ENCODE measurements at places on chromosomes 12 and 14. TPM values are rescaled to one million over a fixed set of nuclear protein-coding genes. Genes with fewer than 3 reads are reported as not detected.

- DNase-seq: no peak
Observed at GRCh38 chr14:98931126-98931525, 340.9 kb downstream of the BCL11B start.

- no peak for DNase-seq
Observed at GRCh38 chr14:22888662-22889061, 5.6 kb downstream of the REM2 start.

- DNase-seq: peak; percentile 26
Observed at GRCh38 chr14:63852271-63852816, 460 bp upstream of the SYNE2 start.

DNA sequence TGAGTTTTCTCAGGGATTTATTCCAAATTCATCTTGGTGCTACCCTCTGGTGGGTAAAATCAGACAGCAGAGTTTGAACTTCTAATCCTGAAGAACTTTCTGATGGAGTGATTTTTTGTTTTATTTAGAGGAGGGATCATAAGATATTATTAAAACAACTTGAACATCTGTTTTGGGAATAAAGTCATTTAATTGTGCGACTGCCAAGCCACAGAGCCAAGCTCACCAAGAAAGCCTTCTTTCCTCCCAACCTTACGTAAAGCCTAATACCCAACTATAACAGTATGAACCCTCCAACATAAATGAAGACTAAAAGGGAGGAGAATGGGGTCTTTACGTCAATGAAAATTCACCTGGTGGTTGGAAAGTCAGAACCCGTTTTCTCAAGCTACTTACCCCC, 205.5 kb upstream of the IGF1 start:
- no peak for DNase-seq

Gene RTN1
- total RNA-seq: 9.0 TPM

GRCh38 chr12:75589801-75590200, 78.4 kb upstream of the KRR1 start:
- peak; percentile 34 for DNase-seq

- DNase-seq: no peak
Observed at GRCh38 chr12:108766294-108766693, 35.0 kb upstream of the CORO1C start.

- DNase-seq: no peak
Observed at GRCh38 chr14:54577977-54578376, 11.0 kb downstream of the SAMD4A start.

GRCh38 chr14:97866195-97866594, 1069.0 kb downstream of the VRK1 start:
- no peak for DNase-seq

- no peak for DNase-seq
Observed at GRCh38 chr14:49893309-49894213, 679 bp downstream of the ARF6 start.

- no peak for DNase-seq
Observed at GRCh38 chr14:77120771-77121743, 20.5 kb downstream of the ZDHHC22 start.

Gene KLRC1
- total RNA-seq: 0.49 TPM

DNA sequence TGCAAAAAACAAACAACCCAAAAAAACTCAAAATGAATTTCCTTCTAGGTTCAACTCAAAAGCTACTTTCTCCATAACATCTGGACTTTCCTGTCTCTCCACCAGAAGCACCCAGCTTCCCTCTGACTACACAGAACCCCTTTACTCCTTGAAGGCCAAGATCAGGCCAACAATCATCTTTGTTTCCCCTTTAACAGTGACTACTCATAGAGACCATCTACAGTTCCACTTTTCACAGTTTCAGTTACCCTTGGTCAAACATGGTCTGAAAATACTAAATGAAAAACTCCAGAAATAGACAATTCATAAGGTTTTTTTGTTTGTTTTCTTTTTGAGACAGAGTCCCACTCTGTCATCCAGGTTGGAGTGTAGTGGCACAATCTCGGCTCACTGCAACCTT, 11.8 kb downstream of the GCH1 start:
- no peak for DNase-seq

DNA sequence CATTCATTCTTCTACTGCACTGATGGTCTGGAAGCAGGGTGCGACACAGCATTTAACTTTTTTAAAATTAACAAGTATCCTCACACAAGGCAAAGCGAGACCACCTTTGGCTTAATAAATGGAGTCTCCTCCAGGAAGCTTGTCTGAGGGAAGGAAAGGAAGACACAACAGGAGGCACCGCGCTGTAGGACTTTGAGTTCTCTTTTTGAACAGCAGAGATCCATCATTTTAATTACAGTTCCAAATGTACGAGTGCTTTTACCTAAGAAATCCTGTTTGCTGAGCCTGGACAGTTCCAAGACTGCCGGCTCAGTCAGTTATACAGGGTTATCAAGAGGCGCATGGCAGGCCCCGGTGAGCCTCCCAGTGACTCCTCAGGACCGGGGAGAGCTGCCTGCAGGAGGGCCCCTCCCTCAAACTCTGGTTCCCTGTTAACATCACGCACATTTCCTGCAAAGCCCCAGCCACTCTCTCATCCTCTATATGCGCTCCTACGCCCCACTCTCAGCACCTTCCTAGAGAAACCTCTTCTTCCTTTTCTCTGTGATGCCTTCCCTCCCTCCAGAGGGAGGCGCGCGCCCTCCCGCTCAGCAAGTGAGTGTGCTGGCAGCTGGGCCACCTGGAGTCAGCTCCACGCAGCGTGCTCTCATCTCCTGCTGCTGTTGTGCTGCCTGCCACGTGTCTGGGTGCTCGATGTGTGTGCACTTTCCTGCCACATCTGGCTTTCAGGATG, 46.1 kb downstream of the STX2 start:
- no peak for DNase-seq

GRCh38 chr12:9039397-9039977, 50.1 kb downstream of the KLRG1 start:
- DNase-seq: no peak

GRCh38 chr12:62006076-62006732, 254.0 kb upstream of the USP15 start:
- peak; percentile 57 for DNase-seq

GRCh38 chr12:124610021-124610612, 42.7 kb upstream of the NCOR2 start:
- DNase-seq: no peak

DNA sequence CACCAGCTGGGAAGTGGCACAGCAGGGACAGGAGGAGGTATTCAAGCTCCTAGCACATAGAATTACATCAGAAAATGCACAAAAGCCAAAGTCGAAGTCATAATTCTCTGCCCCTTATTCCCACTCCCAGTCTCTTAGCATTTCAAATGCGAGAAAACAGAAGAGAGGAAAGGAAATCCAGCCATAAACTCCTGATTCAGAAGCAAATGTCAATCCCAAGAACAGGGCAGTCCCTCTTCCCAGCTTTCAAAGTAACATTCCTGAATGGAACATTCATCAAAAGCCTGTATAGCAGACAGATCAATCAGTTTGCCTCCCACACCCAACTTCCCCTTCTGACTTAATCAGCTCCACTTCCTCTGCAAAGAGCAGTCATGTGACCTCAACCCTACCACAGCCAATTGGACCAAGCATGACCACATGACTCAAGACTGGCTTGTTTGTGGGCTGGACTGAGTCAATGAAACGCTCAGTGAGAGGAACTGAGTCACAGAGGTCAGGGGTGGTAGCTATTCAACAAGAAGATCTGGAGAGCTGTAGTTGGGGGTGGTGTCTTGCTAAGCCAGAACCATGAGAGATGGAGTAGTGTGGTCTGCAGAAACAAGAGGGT, 41.4 kb upstream of the TUNAR start:
- DNase-seq: no peak

Gene SSPN
- 11.4 TPM for total RNA-seq

Gene KLHL33
- total RNA-seq: 0.25 TPM

DNA sequence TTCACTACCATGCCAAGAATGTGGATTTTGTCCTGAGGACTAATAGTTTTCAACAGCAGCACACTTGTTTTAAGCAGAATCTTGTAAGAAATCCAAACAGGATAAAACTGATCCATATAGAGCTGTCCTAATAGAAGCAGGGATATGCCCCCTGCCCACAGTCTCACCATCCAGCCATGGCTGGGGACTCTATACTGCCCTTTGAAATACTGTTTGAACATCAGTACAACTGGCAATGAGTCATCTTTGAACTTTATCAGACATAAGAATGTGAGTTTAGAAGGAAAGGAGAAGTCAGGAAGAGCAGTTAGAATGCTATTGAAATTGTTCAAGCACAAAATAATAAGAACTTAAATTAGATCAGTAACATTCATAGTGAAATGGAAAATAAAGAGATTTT, 3.8 kb upstream of the C12orf42 start:
- DNase-seq: no peak

Gene GLIPR1L1
- not detected for total RNA-seq

- DNase-seq: no peak
Observed at GRCh38 chr12:12201274-12201758, 65.5 kb downstream of the LRP6 start.

GRCh38 chr14:80924365-80925103, 17.0 kb downstream of the CEP128 start:
- no peak for DNase-seq

Gene BMP4
- 13.3 TPM for total RNA-seq

DNA sequence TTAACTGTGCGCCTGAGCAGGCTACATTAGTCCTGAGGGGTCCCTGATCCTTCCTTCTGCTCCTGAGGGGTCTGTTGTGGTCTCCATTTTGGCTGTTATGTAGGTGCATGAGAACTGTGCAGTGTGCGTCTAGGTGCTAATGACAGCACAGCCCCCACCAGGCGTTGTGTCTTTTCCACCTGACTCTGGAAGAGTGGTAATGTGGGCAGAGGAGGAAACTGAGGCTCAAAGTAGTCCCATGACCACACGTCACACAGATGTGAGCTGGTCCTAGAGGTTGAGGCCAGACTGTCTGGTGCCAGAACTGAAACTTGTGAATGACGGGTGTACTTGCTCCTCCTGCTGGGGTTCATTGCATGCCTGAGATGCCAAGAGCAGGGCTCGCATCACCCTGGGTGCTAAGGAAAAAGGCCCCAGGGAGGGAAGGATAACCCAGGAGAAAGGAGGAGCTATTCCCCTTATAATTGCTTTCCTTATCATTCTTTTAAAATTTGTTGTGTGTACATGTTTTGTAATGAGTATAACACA, 111.8 kb downstream of the SLC25A47 start:
- DNase-seq: no peak
